Activated T-cell treated with anti-CD3 and anti-CD28 coated beads for 1 hour (primary cell): ENCODE measurements at places on chromosomes 7 and 10.
A peak's percentile ranks its signal among the peaks of the same experiment; 100 is the strongest.

- no peak for DNase-seq
These were observed 336.4 kb downstream of the NRG3 start for GRCh38 chr10:82211346-82211745.

DNA sequence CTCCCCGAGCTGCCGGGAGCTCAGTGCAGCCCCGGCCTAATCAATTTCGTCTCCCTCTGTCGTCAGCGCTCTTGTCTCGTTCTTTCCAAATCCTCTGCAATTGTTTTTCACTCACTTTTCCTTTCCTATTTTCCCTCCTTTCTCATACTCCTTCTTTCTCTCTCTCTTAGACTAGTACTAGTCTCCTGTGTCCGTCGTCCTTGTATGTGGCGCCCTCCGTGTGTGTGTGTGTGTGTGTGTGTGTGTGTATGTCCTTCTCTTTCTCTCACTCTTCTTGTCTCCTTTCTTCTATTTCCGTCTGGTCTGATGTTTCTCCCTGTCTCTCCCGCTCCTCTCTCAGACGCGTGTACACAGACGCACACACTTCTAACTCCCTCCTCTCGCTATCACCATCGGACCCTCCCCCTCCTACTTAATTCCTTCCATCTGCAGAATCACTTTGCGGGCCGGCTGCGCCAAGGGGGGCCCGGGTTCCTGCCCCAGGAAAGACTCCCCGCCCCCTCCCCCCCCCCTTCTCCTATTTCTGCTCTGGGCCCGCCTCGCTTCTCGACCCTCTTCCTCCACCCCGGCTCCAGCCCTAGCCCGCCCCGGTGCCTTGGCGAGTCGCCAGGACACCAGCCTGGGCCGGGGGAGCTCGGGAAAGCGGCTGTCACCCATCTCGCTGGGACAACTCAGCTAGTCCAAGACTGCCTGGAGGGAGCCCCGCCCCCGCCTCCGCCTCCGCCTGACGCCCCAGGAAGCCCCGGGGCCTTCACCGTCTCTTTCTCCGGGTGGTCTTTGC lies 743 bp upstream of the ZCCHC24 start:
- DNase-seq = peak; percentile 20

- no peak for DNase-seq
These were observed 45.7 kb downstream of the RPS24 start for GRCh38 chr10:78079411-78079810.

- DNase-seq = no peak
These were observed at the start of gene AOC1 for GRCh38 chr7:150852371-150852905. Gene AOC1, plus strand, starts transcription at chr7:150852517. Its CDS starts 3,954 bp downstream, at chr7:150856471.

GRCh38 chr10:51340366-51340765 lies 266.1 kb downstream of the PRKG1 start:
- DNase-seq = no peak

GRCh38 chr7:101841328-101841727 lies 23.9 kb downstream of the CUX1 start:
- no peak for DNase-seq

DNA sequence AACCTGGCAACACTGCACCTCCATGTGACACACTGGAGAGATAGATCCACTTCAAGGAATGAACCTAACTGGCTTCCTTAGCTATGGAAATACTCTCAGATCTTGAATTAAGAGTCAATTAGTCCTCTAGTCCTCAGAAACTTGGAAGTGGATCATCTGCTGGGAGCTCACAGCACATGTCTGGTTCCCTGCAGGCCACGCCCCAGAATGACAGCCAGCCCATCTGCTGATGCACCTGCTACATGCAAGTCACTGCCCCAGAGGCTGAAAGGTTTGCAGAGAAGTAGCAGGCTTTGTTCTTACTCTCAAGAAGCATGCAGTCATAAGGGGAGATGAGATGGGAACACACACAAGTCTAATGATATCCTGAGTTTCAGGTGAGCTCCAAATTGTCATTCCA lies 275.9 kb downstream of the SKAP2 start:
- no peak for DNase-seq

GRCh38 chr10:125006188-125006680 lies 64.3 kb downstream of the ZRANB1 start:
- no peak for DNase-seq

GRCh38 chr10:26815500-26815899 lies 45.3 kb downstream of the ABI1 start:
- DNase-seq = no peak

- DNase-seq = no peak
These were observed 28.3 kb upstream of the CASD1 start for GRCh38 chr7:94481279-94481678.

DNA sequence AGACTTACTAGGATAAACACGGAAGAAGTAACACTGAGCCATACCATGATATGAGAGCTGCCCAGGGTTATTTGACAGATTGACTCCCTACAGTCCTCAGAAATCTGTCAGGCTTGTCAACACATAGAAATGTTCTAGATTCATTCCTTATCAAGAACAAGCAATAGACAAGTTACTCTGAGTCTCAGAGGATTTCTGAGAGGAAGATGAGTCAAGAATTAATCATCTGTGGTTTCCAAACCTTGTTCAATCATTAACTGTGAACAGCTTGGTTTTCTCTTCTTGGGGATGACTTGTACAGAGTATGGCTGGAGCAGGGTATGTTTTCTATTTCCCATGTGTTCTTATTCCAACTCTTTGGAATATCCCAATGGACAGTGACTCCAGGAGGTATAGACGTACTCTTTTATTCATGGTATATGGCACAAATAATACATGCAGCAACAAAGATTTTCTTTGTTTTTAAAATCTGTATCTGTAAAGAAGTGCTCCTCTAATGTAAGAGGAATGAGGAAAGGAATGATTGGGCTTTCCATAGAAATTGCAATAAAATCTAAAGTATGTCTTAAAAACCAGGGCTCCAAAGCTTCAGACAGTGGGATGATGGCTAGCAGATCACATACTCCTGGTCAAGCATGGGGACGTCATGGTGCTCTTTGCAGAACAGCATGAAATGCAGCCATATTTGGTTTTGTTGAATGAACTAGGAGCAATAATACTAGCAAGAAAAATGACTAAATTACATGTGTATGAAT lies 11.9 kb upstream of the SFR1 start:
- no peak for DNase-seq

GRCh38 chr7:114415064-114415989 lies 712 bp downstream of the FOXP2 start:
- no peak for DNase-seq

DNA sequence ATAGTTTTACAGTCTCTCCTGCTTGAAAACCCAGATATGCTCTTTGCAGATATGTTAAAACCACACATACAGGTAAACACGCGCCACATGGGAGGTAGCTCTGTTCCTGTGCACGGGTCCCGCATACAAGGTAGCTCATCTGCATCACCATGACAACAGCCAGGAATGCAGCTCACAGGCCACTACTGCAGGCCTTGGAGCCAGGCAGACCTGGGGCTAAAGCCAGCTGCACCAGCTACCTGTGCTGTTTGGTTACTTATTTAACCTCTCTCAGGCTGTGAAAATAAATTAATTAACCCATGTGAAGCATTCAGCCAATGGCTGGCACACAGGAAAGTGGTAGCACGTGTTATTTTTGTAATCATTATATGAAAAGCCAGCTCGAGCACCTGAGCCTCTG lies 428.3 kb downstream of the TNS3 start:
- no peak for DNase-seq

GRCh38 chr10:6054884-6055283 lies 7.3 kb downstream of the IL2RA start:
- no peak for DNase-seq

GRCh38 chr10:86900955-86901354 lies 56.5 kb downstream of the MMRN2 start:
- DNase-seq = no peak

DNA sequence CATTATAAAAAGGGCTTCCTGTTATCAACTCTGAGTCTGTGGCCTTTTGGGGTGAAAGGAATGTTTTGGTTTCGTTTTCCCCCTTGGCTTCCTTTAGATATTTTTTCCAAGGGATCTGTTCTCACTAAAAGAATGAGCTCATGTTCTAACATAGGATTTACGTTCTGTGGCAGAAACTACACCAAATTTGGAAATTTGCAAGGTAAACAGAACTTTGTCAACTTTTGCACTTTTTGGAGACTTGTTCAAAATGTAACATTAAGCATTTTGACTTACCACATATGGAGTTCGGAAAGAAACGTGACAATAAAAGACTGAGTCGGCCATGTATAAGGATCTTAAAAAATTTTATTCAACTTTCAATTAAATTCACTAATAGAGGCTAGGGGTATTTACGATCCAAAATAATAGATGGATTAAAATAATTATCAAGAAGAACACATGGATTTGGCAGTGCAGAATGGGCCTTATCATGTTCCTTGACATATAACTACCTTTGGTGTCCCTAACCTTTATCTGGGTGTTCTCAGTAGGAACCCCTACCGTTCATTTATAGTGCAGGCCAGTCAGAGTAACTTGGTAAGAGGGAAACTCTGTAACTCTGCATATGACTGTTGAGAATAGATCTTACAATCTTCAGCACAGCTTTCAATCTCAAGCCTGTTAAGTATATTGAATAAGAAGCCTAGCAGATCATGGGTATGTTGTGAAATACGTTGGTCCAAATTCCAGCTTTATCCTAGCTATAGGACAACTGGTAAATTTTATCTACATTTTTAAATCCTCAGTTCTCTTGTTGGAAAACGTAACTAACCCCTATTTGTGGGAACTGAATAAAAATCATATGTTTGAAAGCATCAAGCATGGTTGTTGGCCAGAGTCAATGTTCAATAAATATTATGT lies 11.8 kb downstream of the CPED1 start:
- DNase-seq = no peak

DNA sequence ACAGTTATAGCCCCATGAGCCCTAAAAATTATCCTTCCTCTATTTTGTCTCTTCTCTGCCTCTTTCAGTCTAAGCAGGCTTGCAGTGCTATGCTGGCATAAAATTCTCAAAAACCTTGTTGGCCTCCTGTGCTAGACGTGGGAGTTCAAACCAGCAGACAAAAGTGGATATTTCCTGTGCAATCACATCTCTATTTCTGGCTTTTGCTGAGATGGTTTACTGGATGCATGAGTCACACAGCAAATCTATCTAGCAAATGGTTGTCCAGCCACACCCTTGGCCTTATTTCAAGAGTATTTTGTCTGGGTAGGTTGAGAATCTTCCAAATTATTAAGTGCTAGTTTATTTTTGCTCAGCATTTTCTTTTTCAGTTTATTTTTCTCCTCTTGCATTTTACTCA lies 370.8 kb downstream of the CDC14C start:
- DNase-seq = no peak

DNA sequence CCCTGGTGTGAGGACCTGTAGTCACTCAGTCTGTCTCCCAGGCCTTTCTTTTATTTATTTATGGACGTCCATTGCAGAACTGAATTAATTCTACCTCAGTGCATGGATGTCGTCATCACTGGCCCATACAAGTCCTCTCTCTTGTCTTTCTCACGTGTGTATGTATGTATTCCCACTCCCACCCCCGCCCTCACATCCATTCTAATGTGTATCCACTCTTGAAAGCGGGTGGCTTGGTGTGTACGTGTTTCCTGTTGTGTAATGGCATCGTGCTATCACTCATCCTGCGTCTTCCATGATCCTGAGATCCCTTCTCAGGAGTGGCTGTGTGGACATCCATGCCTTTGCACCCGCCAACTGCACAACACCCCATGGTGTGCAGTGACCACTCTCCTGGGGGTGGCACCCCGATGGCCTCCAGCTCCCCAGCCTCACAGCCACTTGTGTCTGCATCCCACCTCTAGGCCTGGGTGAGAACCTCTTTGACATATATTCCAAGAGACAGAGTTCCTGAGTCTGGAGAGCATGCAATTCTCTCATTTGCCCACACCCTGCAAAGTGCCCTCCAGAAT lies 3.0 kb upstream of the AOC1 start:
- no peak for DNase-seq

GRCh38 chr7:157690058-157690832 lies 353.4 kb downstream of the DNAJB6 start:
- DNase-seq = no peak

DNA sequence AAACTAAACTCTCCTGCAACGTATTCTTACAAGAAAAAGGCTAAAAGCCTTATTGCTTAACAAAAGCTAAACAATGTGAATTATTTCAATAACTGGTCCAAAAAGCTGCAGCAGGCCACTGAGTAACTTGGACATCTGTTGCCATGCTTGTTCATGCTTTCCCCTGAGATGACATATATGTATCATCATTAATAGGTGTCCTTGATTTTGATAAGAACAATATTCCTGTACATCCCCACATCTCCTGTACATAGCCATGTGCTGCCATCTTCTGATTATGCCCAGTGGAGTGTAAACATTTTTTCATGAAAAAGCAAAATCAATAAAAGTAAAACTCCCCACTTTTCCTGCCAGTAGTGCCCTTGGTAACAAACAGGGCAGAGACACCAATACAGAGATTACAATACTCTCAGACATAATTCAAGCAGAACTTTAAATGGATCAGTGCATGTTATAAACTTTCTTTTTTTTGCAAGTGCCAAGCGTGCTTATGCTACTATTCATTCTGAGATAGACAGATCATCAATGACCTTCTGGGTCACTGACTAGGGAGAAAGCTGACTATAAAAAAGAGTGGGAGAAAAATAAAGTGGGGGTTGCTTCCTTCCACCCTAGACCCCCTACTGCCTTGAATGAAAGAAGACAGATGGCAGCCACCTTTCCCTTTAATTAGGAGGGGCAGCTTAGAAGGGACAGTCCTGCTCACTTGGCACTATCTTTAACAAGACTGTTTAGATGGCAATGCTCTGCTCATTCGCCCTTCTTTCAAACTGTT lies 205.5 kb upstream of the KLF14 start:
- DNase-seq = no peak

- DNase-seq = no peak
These were observed 722.7 kb downstream of the XPNPEP1 start for GRCh38 chr10:109200646-109201045.

DNA sequence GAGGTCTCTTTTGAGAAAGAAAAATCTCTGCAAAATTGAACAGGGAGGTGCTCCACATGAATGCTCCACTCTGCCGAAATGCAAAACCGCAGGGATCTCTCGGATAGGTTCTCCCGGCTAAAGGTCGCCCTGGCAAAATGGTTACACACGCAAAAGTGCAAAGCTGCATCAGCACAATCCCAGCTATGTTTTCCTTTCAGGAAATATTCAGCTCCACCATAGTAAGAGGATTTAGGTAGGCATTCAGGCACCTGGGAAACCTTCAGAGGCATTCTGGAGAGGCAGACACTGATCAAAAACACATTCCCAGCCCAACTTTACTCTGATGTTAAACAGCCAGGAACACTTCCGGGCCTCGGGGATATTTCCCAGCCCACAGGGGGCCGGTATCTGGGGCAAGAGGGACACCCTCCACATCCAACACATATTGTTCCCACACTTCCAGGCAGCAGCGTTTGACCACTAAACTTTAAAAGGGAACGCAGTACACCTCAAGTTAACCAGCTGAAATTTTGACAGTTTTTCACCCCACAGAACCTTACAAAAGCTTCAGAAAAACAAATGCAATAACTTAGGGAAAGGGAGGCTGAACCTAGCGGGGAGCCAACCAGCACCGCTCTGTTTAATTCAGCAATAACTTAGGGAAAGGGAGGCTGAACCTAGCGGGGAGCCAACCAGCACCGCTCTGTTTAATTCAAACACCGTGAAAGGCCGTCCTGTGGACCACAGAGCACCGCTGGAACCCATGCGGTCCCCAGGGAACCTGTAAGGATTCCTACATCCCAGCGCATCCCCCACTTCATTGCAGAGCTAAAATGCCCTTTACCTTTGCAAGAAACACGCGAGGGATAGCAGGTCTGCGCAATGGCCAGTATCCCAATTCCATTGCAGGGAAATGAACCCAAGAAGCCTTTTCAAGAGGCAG lies 45.9 kb downstream of the TNS3 start:
- no peak for DNase-seq

- DNase-seq = no peak
These were observed 169.8 kb downstream of the EGFR start for GRCh38 chr7:55188590-55189138.

- no peak for DNase-seq
These were observed 2.0 kb downstream of the YWHAG start for GRCh38 chr7:76356823-76357222.
